Fibroblast of skin of right biceps (primary cell): ENCODE measurements at places on chromosomes 6 and 20.

- DNase-seq, result peak; percentile 63
These were observed 7.2 kb downstream of the PKIG start for GRCh38 chr20:44589537-44589936.

DNA sequence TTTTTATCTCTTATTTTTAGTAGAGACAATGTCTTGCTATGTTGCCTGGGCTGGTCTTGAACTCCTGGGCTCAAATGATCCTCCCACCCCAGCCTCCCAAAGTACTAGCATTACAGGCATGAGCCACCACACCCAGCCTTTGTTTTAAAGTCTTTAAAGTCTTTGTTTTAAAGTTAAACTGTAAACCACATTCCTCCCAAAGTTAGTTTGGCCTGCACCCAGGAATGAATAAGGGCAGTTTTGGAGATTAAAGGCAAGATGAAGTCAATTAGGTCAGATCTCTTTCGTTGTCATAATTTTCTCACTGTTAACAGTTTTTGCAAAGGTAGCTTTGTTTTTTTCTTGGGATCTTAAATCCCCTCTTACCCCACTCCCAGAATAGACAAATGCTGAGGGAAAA lies 63.8 kb downstream of the UBR2 start:
- peak; percentile 9 for DNase-seq

GRCh38 chr6:106959985-106960384 lies 14.5 kb downstream of the CD24 start:
- no peak for DNase-seq

DNA sequence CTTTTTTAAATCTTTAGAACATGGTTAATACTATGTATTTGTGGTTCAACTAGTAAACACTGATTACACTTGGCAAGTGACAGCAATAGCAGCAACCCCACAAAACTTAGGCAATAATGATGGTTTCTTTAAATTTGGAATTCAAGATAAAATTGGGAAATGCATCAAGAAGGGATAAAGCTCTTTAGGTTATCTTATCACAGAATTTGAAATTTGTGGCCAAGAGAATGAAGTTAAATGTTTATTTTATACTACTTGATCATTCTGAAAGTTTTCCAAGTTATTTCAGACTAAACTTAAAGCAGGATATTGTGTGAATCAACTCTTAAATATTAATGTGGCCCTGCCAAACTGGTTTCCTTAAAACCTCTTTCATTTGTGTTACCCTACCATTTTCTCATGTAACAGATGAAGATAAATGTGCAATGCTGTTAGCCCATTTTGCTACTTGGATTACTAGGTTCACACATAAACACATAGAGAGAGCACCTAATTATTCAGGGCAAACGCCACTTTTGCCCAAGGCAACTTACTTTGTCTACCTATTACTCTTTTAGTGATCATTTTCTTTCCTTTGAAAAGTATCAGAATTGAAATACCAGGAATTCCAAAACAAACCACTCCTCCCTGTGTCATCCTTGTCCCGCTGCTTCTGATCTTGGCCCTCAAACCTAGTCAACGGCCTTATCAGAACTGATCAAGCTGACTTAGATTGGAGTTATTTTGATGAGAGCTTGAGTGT lies 186.7 kb upstream of the TENT5A start:
- peak; percentile 87 for DNase-seq

DNA sequence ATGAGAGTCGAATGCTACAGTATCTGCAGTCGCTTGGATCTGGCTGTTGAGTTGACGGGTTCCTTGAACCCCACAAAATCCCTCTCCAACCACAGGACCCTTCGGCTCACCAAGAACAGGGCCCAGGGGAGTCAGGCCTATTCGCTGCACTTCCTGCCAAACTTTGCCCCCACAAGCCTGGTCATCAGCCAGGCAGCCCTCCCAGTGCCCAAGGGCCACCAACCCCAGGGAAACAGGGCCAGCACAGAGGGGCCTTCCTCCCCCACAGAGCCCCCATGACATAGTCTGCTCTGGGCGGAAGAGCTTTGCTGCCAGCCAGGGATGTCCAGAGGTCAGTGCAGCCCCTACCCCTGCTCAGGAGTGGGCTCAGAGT lies 34.5 kb upstream of the MRGBP start:
- DNase-seq, result no peak

GRCh38 chr6:22149501-22150367 lies 147.1 kb downstream of the PRL start:
- DNase-seq, result no peak
